ENCODE measurements at places on chromosomes 12 and 14.

GRCh38 chr12:67927815-67928214 lies 61.4 kb upstream of the IFNG-AS1 start:
- DNase-seq = no peak
- H3K27ac ChIP-seq = no peak overlapping the region
- no peak overlapping the region for H3K4me3 ChIP-seq
- H3K36me3 ChIP-seq = no peaks in the 10 kb centered on the region
- H3K27me3 ChIP-seq = no peaks in the 10 kb centered on the region
- no peaks in the 10 kb centered on the region for H3K4me1 ChIP-seq

DNA sequence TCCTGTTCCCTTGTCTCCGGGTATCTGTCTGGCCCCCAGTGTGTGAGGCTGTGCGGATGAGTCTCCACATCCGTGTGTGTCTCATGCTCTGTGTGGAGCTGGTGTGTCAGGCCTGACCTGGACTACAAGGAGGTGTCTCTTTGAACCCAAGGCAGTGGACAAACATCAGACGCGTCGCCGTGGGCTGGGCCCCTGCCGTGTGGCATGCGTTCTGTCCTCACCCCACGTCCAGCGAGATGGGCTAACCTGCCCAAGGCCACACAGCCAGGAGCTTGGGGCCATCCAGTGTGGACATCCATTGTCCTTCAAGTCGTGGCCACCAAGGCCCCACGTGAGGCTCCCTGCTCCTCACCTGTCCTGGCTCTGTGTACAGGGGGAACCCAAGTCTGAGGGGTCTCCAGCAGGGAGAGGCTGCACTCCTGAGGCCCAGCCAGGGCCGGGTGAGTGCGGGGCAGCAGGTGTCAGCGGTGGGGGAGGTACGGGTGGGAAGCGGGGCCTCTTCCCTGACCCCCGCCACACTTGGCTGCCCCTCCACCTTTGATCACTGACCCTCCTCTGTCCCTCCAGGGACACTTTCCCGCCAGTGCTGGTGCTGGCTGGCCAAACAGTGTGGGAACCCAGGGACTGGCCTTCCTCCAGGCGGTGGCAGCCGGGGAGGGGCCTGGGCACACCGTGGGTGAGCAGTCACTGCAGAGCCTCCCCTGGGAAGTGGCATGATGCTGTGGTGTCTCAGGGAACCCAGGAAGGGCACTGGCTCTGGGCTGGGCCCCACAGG lies 48.5 kb downstream of the CYP46A1 start:
- H3K27me3 ChIP-seq = no peaks in the 10 kb centered on the region
- no peak overlapping the region for H3K4me3 ChIP-seq
- no peak overlapping the region for H3K27ac ChIP-seq
- peak; percentile 47 for DNase-seq
- H3K36me3 ChIP-seq = no peaks in the 10 kb centered on the region

DNA sequence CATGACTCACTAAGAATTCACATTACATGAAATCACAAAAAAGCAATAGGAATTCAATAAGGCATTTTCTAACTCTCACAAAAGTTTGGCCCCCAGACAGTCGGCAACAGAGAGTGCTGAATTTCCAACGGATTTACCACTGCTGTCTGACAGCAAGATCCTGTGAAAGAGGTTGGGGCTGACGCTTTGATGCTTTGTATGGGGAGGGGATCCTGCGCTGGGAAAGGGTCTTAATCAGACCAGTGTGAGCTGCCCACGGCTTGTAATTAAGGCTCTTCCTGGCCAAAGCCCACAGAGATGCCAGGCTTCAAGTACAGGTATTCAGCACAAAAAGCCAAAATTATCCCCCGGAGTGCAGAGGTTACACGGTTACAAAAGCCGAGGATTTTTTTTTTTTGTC lies 66.8 kb upstream of the TMCC3 start:
- DNase-seq = no peak
- no peaks in the 10 kb centered on the region for H3K36me3 ChIP-seq
- no peak overlapping the region for H3K4me3 ChIP-seq
- no peaks in the 10 kb centered on the region for H3K4me1 ChIP-seq
- H3K27me3 ChIP-seq = no peaks in the 10 kb centered on the region

GRCh38 chr12:1470051-1470450 lies 124.3 kb downstream of the FBXL14 start:
- H3K27ac ChIP-seq = no peak overlapping the region
- H3K27me3 ChIP-seq = no peaks in the 10 kb centered on the region
- H3K4me1 ChIP-seq = no peaks in the 10 kb centered on the region
- DNase-seq = no peak
- no peaks in the 10 kb centered on the region for H3K36me3 ChIP-seq
- H3K4me3 ChIP-seq = no peak overlapping the region

DNA sequence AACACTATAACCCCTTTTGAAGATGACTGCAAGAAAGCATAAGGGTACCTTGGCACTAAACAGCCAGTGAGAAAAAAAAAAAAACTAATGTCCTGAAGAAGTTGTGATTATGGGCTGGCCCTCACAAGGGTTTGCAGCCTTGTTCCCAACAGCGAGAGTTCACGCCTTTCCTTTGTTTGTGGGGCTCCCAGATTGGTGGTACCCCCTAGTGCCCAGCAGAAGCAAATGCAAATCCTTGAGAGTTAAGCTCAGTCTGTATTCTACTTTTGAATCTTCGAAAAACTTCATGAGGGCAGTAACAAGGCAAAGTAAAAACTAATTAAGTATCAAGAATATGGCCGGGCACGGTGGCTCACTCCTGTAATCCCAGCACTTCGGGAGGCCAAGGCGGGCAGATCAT lies 238.9 kb upstream of the LMO3 start:
- no peaks in the 10 kb centered on the region for H3K4me1 ChIP-seq
- no peak overlapping the region for H3K27ac ChIP-seq
- H3K36me3 ChIP-seq = no peaks in the 10 kb centered on the region
- H3K27me3 ChIP-seq = no peaks in the 10 kb centered on the region
- no peak for DNase-seq
- no peak overlapping the region for H3K4me3 ChIP-seq

GRCh38 chr12:106585521-106586277 lies 2.9 kb downstream of the RFX4 start:
- H3K4me3 ChIP-seq = peak overlapping the region; percentile 14
- H3K36me3 ChIP-seq = no peaks in the 10 kb centered on the region
- peaks cover 27% of the 10 kb centered on the region for H3K4me1 ChIP-seq
- H3K27ac ChIP-seq = no peak overlapping the region

DNA sequence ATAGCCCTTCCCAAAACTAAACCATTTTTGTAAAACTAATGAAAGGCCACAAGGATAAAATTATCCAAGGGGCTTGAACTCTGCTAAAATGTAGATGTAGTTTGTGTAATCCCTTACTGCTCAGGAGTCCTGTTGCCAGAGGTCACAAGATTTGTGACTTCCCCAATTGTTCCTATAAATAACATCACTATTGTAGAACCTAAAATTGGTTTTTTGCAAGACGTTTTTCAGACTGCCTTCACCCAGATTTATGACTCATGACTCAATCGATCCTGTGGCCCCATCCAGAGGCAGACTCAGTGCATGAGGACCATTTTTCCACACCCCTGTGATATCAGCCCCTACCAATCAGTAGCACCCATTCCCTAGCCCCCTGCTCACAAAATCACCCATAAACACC lies 61.5 kb upstream of the RASSF8 start:
- H3K4me1 ChIP-seq = no peaks in the 10 kb centered on the region
- no peak overlapping the region for H3K4me3 ChIP-seq
- no peak for DNase-seq

GRCh38 chr12:123254853-123255446 lies 16.7 kb downstream of the CDK2AP1 start:
- no peak overlapping the region for H3K27ac ChIP-seq
- H3K36me3 ChIP-seq = no peaks in the 10 kb centered on the region
- no peak overlapping the region for H3K4me3 ChIP-seq
- DNase-seq = no peak

- H3K4me3 ChIP-seq = no peak overlapping the region
- H3K4me1 ChIP-seq = no peaks in the 10 kb centered on the region
- no peaks in the 10 kb centered on the region for H3K36me3 ChIP-seq
- DNase-seq = no peak
- no peak overlapping the region for H3K27ac ChIP-seq
These were observed 225.6 kb downstream of the VRK1 start for GRCh38 chr14:97022741-97023140.

DNA sequence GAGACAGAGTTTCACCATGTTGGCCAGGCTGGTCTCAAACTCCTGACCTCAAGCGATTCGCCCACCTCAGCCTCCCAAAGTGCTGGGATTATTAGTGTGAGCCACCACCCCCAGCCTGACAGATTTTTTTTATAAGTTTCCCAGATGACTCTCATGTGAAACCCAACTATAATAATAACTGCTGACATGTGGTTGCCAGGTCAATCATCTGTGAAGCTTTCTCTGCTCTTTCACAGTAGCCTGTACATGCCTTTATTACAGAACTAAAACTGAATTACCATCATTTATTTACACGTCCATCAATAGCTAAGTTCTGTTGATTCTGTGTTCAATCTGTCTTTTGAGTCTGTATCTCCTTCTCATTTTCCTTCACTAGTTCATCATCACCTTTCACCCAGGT lies 218.5 kb downstream of the RPS29 start:
- DNase-seq = no peak
- H3K36me3 ChIP-seq = no peaks in the 10 kb centered on the region
- no peak overlapping the region for H3K4me3 ChIP-seq
- no peaks in the 10 kb centered on the region for H3K4me1 ChIP-seq
- H3K27me3 ChIP-seq = no peaks in the 10 kb centered on the region

DNA sequence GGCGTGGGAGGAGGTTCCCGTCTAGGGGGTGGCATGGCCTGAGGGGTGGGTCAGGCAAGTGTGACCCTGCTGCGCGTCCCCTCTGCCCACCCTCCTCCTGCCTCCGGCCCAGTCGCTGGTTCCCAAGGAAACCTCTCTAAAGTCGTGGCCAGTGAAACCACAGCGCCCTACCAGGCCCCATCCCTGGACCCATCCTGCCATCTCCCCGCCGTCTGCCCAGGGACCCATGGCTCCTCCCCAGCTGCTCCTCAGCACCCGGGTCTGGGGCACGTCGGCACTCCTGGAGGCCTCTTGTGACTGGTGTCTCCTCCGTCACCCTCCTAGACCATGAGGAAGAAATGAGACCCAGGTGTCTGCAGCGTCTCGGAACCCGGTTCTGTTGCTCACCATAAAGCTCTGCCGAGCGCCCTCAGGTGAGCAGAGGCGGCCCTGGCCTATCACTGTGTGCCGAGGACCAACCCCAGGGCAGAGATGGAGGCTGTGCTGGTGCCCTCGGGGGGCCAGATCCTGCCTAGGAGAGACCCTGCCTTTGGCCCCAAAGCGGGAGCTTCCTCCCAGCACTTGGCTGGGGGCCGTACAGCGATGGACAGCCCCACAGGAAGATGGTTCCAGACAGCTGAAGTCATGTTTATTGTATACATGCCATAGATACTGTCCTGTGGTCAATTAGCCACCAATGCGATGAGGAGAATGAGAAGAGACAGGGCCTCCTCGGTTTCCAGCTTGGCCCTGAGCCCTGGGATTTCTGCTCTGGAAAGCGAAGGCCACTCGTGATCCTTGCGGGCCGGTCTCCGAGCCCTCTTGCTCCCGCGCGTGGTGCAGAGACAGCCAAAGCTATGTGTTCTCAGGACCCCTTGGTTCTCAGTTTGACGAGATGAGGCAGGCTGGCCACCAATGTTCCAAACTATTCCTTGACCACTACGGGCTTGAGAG lies 222.5 kb upstream of the RTL1 start:
- H3K4me1 ChIP-seq = no peaks in the 10 kb centered on the region
- no peak overlapping the region for H3K27ac ChIP-seq
- no peaks in the 10 kb centered on the region for H3K36me3 ChIP-seq
- no peak for DNase-seq

DNA sequence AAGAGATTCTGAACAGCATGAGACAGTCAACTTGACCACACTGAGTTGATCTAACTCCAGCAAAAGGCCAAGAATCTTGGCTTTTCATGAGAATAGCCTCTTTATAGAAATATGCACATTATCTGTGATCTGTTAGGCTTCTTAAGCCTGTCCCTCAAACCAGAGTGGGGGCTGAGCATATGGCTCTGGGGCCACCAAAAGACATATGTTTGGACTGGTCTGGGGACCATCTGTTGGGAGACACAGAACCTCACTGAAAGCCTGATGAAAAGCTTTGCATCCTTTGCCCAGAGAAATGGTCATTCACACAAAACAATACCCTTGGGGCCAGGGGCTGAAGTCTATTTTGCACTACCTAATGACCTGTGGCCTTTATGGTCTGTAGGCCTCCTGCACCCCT lies 165.3 kb upstream of the PRMT8 start:
- no peaks in the 10 kb centered on the region for H3K27me3 ChIP-seq
- no peak overlapping the region for H3K27ac ChIP-seq
- no peaks in the 10 kb centered on the region for H3K4me1 ChIP-seq
- H3K4me3 ChIP-seq = no peak overlapping the region
- DNase-seq = no peak

DNA sequence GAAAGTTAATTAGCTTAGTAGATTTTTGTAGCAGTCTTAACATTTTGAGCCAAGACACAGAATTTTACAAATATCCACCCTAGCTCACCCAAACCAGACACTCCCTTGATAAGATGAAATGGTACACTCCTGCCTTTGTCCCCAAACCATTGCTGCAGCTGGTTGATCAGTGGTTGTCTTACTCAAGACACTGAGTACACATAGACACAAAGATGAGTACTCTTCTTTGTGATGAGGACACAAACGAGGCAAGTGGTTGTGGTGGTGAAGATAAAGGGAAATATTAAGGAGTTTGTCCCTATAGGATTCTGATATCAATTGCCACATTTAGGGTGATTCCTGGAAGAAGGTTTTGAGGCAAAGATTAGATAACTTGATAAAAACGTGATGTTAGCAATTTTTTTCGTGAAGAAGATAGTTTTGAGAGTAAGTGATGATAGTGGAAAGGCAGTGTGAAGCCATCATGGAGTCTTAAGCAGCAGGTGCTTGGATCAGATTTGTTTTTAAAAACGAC lies 21.4 kb upstream of the ATP2B1 start:
- no peak for DNase-seq
- no peaks in the 10 kb centered on the region for H3K36me3 ChIP-seq
- no peak overlapping the region for H3K27ac ChIP-seq

- H3K27me3 ChIP-seq = no peaks in the 10 kb centered on the region
- H3K27ac ChIP-seq = no peak overlapping the region
- DNase-seq = no peak
- no peak overlapping the region for H3K4me3 ChIP-seq
- H3K36me3 ChIP-seq = no peaks in the 10 kb centered on the region
- H3K4me1 ChIP-seq = no peaks in the 10 kb centered on the region
These were observed 317.3 kb upstream of the GARIN6 start for GRCh38 chr12:99330216-99330615.

DNA sequence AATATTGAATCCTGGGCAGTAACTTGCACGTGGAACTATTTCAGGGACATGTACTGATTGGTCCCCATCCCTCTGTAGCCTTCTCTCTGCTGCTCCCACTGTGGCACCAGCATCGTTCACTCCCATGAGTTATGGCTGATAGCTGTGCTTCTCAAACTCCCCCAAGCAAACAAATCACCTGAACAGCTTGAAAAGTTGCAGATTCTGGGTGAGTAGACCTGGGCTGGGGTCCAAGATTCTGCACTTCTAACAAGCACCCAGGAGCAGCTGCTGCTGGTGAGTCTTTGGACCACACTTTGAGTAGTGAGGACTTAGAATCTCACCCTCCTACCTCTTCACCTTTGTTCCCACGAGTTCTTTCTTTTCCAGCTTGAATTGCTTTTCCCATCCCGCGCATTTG lies 49.4 kb upstream of the ZFP36L1 start:
- no peak overlapping the region for H3K27ac ChIP-seq
- no peak for DNase-seq
- H3K4me3 ChIP-seq = no peak overlapping the region
- no peaks in the 10 kb centered on the region for H3K27me3 ChIP-seq
- no peaks in the 10 kb centered on the region for H3K4me1 ChIP-seq

- DNase-seq = no peak
- H3K36me3 ChIP-seq = no peaks in the 10 kb centered on the region
- H3K4me3 ChIP-seq = no peak overlapping the region
- no peak overlapping the region for H3K27ac ChIP-seq
- no peaks in the 10 kb centered on the region for H3K27me3 ChIP-seq
These were observed 150.4 kb upstream of the MAX start for GRCh38 chr14:65252482-65253255.

All from breast epithelium (tissue), 4 donors.